Thymus (tissue), 14 donors: ENCODE measurements at places on chromosomes 4 and X. TPM values are rescaled to one million over a fixed set of nuclear protein-coding genes. Genes with fewer than 3 reads are reported as not detected.

Gene LIMCH1
- 13.8 TPM for total RNA-seq

Gene XK
- 0.66 TPM for total RNA-seq

Gene REELD1
- 0.05 TPM for total RNA-seq

- DNase-seq, result no peak
Measured at GRCh38 chr4:137597752-137598430, 65.6 kb upstream of the PCDH18 start.

DNA sequence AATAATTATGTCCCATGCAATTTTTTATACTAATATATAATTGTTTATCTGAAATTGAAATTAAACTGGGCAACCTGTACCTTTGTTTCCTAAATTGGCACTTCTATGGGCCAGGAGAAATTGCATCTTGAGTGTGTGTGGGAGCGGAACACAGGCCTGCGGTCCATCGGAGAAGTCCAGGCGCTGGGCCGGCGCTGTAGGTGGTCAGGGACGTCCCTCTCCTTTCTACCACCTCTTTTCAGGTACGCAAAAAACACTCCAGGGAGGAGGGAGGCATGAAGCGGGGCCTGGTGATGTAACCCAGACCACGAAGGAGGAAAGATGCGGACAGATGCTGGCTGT, 717 bp downstream of the MGAT4D start:
- no peak for DNase-seq

DNA sequence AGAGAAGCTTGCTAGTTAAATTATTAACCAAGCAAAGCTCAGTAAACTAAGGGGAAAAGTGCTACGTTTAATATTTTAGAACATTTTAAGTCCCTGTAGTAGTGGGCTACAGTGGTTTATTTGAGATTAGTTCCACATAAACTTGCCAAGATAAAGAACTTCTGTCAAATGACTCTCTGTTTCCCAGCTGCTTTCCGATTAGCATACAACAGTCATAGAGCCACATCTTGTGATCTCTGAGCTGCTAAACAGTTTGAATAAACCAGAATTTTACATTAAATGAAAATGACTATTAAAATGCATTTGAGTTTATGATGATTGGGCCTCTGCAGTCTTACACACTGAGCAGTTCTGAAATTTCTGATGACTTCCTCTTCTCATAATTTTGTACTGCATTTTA, 568.5 kb downstream of the IQCM start:
- DNase-seq, result no peak

GRCh38 chrX:17692709-17693346, 44.5 kb upstream of the SCML1 start:
- DNase-seq, result no peak

GRCh38 chr4:2390146-2390545, 28.3 kb downstream of the ZFYVE28 start:
- DNase-seq, result no peak

- peak; percentile 63 for DNase-seq
Measured at GRCh38 chr4:155787113-155787710, 28.4 kb downstream of the GUCY1B1 start.

DNA sequence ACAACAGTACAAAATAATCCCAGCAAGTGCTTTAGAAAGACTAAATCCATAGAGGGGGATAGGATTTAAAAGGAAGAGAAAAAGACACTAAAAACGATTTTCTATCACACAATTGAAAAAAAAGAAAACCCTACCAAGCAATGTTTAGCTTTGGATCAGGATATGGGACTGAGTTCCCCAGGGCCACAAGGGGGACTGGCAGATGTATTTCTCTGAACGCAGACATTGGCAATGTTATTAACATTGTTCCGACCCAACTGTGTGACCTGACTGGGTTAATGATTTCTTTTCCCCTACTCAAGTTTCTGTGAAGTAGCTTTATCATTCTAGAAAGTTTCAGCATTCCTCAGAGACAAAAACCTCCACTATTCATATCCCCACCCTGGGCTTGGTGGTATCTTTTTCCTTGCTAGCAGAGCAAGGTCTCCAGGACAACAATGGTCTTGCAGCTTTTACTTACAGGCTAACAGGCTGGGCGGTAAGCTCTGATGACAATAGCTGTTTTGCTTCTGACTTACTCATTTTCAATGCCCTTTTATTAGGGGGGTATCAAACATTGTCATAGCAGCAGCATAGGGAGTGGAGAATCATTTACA, 25.8 kb downstream of the SLC7A11 start:
- no peak for DNase-seq

Gene XAGE2
- total RNA-seq, result not detected

DNA sequence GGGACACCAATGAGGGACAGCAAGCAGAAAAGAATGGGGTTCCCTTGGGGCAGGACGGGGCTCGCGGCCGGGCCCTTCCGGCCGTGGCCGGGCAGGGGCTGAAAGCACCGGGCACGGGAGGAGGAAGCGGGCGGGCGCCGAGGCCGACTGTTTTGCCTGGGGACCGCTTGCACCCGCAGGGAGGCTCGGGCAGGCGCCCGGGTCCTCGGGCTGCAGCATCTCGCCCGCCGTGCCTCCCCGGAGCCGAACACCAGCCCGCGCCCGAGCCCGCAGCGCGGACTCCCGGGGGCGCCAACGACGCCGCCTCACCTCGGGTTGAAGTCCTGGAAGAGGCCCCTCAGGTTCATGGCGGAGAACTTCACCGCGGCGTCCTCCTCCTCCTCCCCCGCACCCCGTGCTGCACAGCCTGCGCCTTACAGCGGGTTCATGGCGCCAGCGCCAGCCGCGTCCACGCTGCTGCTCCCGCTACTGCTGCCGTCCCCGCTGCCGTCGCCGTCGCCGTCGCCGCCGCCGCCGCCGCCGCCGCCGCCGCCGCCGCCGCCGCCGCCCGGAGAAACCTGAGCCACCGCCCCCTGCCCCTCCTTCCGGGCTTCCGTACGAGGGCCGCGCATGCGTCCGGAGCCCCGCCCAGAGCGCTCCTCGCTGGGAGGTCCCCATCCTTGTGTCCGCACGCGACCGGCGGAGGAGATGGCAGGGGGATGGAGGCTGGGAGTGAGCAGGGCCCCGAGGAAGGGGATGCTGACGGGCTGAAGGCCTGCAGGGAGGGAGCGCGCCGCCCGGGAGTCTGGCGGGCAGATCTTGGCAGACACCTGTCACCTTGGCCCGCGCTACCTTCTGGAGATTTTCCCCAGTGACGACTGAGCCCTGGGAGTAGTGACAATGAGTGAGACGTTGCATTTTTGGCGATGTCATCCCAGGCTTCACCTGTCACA, at the start of gene TMEM185A:
TMEM185A (minus strand) TSS at position 559 of the 932 bp plus-strand sequence; CDS start at position 347, 212 bp downstream.
- DNase-seq, result peak; percentile 11

GRCh38 chr4:9904976-9905587, 116.2 kb downstream of the SLC2A9 start:
- DNase-seq, result no peak

DNA sequence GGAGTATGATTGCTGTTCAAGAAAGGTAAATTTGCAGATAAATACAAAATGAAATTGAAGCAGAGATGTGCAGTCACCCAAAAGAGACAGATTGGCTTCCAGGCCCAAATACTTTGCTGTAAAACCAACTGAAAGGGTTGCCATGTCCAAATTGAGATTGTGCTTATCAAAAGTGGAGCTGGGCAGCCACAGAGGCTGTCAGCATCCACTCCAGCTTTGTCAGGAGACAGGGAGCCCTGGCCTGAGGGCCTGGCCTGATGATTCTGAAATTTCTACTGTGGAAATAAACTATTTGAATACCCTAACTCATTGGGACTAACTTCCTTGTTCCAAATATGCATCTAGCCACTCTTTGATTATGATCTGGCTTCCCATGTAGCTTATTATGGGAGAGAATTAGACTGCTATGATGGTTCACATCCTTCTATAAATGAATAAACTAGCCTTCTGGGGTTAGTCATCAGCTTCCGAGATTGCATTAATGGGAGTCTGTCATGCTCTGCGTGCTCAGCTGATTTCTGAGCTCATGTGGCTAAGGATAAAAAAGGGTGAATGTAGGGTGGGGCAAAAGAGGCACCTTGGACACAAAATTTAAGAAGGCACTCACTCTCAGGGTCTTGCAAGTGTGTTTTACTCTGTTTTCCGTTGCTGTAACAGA, 48.2 kb downstream of the SLC34A2 start:
- no peak for DNase-seq

Gene GRIA3
- 0.61 TPM for total RNA-seq

DNA sequence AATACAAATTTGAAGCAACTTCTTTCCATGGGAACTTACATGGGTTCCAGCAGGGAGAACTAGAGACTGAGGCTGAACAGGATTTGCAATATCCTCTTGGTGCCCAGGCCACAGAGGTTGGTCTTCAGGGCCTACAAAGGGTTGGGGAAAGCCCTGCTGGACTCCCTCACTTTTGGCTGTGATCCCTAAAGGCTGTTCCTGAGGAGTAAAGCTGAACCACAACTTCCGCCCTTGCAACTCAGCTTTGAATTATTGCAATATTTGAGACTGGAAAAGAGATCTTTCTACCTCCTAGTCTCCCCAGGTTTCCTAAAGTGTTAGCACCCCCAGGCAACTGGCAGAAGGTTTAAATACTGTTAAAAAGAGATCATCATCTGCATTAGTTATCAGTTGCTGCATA, 26.9 kb downstream of the DCHS2 start:
- DNase-seq, result no peak

Gene CTAG2
- not detected for total RNA-seq
